ENCODE measurements at places on chromosomes 12 and 14.

- peaks cover 12% of the 10 kb centered on the region for H3K4me1 ChIP-seq
- H3K4me3 ChIP-seq, result peak overlapping the region; percentile 95
- H3K27ac ChIP-seq, result no peak overlapping the region
- DNase-seq, result no peak
- H3K27me3 ChIP-seq, result peaks cover 10% of the 10 kb centered on the region
- no peaks in the 10 kb centered on the region for H3K36me3 ChIP-seq
These were observed 2.5 kb downstream of the KDM5A start for GRCh38 chr12:386651-387050.

DNA sequence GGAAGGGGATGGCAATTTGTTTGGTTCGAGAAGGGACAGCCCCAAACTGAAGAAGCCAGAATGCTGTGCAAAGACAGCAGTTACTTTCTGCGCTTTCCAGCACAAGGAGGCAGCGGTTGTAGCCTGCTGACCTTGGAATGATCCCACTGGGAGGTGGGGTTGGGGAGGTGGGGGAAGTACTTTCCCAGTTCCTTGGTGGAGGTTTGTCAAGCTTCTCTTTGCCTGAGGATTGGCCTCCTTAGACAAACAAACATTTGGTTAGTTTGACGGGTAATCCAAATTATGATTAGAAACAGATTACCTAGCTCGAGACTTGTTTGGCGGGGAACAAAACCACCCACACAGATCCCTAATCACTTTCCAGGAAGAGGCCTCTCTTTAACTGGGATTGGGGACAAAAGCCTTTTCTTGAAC is 79.1 kb upstream of the EGLN3 start:
- H3K27me3 ChIP-seq, result no peaks in the 10 kb centered on the region
- no peak for DNase-seq
- H3K4me1 ChIP-seq, result peaks cover 2% of the 10 kb centered on the region
- H3K4me3 ChIP-seq, result no peak overlapping the region

- H3K4me1 ChIP-seq, result peaks cover 2% of the 10 kb centered on the region
- peak; percentile 63 for DNase-seq
- H3K27me3 ChIP-seq, result peaks cover 5% of the 10 kb centered on the region
- peak overlapping the region; percentile 68 for H3K4me3 ChIP-seq
These were observed 652 bp downstream of the BAZ1A start for GRCh38 chr14:34874386-34875030.

DNA sequence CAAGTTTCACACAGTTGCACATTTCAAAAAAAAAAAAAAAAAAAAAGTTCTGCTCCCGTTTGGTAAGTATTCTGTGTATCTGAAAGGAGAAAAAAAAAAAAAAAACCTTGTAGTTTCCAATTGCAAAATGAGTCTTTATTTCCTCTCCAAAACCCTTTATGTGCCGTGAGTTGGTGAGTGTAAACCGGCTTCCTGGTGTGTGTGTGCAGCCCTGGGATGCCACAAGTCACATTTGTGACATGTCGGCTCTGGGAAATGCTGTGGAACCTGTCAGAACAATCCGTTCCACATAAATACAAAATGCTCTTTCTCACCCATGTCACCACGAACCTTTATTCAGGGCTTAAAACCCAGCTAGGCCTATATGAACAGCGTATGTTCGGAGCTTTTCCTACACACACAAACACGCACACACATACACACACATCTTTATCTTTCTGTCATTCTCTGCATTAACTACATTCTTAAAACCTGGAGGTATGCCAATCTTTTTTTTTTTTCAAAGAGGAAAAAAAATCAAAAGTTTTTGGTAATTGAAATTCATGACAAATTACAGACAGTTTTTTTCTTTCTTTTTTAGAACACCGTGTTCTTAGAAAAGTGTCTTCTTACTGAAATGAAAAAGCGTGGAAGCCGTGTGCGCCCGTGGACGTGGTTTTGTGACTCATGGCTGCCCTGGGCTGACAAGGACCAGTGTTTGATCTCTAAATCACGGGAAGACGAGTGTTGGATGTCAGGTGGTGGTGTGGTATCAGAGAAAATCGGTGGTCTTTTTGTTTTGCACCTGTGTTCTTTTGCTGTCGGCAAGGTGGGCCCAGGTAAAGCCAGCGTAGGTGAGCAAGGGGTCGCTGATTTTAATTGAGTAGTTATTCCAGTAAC is 612.0 kb downstream of the VRK1 start:
- H3K4me1 ChIP-seq, result peaks cover 9% of the 10 kb centered on the region
- H3K4me3 ChIP-seq, result no peak overlapping the region
- no peak overlapping the region for H3K27ac ChIP-seq
- no peak for DNase-seq
- H3K36me3 ChIP-seq, result no peaks in the 10 kb centered on the region
- H3K27me3 ChIP-seq, result no peaks in the 10 kb centered on the region

GRCh38 chr12:106139422-106140171 is 843 bp upstream of the NUAK1 start:
- H3K27me3 ChIP-seq, result peaks cover 4% of the 10 kb centered on the region
- H3K4me3 ChIP-seq, result peak overlapping the region; percentile 87
- H3K36me3 ChIP-seq, result no peaks in the 10 kb centered on the region
- H3K27ac ChIP-seq, result peak overlapping the region; percentile 74
- peak; percentile 70 for DNase-seq
